Naive thymus-derived CD4-positive, alpha-beta T cell (primary cell): ENCODE measurements at places on chromosomes 5 and 9. TPM values are rescaled to one million over a fixed set of nuclear protein-coding genes. Genes with fewer than 3 reads are reported as not detected.

DNA sequence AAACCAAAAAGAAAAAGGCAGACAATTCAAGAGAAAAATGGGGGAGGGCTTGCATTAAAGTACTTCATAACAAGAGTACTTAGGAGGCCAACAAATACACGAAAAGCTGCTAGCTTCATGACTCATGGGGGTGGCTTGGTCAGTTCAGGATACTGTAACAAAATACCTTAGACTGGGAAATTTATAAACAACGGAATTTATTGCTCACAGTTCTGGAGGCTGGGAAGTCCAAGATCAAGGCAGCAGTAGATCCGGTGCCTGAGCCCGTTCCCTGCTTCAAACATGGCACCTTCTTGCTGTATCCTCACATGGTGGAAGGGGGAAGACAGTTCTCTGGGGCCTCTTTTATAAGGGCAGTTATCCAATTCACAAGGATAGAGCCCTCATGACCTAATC lies 111.4 kb downstream of the C9orf50 start:
- no peak for DNase-seq

GRCh38 chr9:34956648-34957047 lies 1.4 kb upstream of the PHF24 start:
- DNase-seq: no peak

GALT gene
- 117 and 126 TPM in 2 replicates for total RNA-seq

CSF1R gene
- total RNA-seq: 92.4 TPM

DNA sequence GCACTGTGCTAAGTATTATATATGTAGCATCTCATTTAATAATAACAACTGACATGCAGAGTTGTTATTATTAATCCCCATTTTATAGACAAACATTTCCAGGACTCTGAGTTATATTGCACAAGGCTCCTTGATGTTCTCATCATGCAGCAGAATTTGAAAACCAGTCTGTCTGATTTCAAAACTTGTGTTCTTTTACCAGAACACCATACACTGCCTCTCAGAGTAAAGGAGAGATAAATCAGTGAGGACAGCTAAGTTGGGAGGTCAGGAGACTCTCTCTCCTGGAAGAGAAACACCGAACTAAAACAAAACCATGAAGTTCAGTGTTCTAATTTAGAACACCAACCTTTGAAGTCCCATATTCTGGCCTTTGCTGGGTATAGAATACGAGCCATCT lies 92.7 kb upstream of the TNC start:
- no peak for DNase-seq

DNA sequence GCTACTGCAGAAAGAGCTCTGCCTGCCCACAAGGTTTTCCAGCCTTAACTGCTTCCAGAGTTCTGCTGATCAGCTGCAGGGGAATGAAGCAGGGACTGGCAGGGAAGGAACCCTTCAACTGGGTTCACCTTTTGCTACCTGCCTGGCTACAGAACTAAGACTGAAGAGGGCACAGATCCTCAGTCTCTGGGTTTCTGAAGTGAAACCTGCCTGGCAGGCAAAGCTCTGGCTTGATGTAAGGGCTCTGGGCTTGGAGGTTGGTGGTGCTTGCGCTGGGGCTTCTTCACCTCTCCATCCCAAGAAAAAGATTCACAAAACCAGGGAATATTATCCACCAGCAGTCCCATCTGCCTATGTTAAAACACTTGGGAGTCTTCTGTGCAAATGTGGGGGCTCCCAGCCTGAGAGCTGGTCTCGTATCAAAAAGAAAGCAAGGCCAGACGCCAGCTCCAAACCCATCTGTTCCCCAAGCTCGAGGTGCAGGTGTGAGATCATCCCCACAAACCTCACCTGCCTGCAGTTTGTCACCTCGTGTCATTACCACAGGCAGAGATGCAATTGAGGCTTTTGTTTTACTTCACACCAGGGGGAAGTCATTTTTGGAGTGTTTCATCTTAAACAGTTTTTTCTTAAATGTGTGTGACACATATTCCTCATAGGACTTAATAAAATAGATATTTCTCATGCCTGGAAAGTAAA lies 58.3 kb downstream of the BNC2 start:
- no peak for DNase-seq

- no peak for DNase-seq
Measured at GRCh38 chr9:17906841-17907778, 328.2 kb downstream of the SH3GL2 start.

PCDHGA6 gene
- total RNA-seq: 0.30 TPM

DNA sequence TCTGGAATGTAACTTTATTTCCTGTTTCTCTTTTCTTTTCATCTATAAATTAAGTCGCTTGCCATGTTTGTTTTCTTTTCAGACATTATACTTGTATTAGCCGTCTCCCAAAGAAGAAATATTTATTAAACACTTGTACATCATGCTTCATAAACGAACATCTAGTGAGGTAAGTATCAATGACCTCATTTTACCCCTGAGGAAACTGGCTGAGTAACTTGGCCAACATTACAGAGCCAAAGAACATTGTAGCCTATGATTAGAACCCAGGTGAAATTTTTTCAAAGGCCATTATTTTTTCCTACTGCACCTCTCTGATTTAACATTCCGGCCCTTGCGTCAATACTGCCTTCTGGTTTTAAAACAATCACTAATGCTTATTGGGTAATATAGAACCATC lies 4.2 kb downstream of the FREM1 start:
- DNase-seq: no peak

- no peak for DNase-seq
Measured at GRCh38 chr5:127294829-127295228, 4.2 kb downstream of the MEGF10 start.

GRCh38 chr5:54799645-54800044 lies 185.7 kb downstream of the ESM1 start:
- DNase-seq: no peak

GRCh38 chr5:5678909-5679308 lies 256.4 kb downstream of the ICE1 start:
- no peak for DNase-seq

LVRN gene
- not detected for total RNA-seq

GRCh38 chr5:109788596-109788995 lies 98.9 kb downstream of the MAN2A1 start:
- no peak for DNase-seq

ADRA1B gene
- 0.10 TPM in 2 replicates for total RNA-seq

ZNF300 gene
- total RNA-seq: 3.2 TPM

GRCh38 chr5:88140856-88141752 lies 127.5 kb downstream of the TMEM161B start:
- peak; percentile 52 for DNase-seq

DNA sequence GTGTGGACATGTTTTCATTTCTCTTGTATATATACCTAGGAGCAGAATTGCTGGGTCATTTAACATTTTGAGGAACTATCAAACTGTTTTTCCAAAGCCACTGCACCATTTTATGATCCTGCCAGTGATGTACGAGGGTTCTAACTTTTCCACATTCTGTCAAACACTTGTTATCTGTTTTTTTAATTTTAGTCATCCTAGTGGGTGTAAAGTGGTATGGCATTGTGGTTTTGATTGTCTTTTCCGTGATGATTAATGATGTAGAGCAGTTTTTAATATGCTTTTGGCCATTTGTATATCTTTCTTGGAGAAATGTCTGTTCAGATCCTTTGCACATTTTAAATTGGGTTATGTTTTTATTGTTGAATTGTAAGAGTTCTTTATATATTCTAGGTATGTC lies 107.0 kb downstream of the MELK start:
- no peak for DNase-seq

CDH12 gene
- not detected for total RNA-seq

DNA sequence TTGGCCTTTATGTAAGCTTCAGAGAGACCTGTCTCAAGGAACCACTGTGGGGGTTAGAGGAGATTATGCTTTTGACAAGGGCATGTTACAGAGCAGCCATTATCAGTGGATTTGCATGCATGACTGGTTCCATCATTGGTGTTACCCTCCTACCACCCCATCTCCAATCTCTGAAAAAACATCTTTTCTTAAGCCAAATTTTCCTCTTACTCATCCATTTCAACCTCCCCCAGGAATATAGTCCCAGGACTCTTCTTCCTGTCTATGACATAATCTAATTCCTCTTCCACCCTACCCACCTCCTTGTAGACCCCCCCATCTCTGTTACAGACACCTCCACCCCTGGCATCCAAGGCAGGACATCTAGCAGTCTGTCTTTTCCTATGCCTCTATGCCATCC lies 33.1 kb upstream of the ADRB2 start:
- DNase-seq: no peak

GRCh38 chr9:91163444-91163772 lies 198.3 kb downstream of the AUH start:
- no peak for DNase-seq

DNA sequence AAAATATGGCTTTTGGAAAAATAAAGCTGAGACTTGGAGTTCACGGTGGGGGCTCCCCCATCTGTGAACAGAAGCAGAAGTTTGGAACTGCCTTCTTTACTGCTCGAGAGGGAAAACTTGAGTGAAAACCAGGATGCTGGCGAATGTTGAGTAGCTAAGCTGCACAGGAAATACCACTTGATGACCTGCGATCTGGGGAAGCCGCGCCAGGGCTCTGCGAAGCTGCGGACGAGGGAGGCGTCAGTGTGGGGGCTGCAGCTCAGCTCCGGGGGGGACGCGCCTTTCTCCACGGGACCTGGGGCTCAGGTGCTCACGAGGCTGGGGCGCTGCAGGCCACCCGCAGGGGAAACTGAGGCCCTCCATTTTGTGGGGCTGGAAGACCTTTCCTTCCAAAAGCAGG lies 62.3 kb downstream of the TENT4A start:
- no peak for DNase-seq

DNA sequence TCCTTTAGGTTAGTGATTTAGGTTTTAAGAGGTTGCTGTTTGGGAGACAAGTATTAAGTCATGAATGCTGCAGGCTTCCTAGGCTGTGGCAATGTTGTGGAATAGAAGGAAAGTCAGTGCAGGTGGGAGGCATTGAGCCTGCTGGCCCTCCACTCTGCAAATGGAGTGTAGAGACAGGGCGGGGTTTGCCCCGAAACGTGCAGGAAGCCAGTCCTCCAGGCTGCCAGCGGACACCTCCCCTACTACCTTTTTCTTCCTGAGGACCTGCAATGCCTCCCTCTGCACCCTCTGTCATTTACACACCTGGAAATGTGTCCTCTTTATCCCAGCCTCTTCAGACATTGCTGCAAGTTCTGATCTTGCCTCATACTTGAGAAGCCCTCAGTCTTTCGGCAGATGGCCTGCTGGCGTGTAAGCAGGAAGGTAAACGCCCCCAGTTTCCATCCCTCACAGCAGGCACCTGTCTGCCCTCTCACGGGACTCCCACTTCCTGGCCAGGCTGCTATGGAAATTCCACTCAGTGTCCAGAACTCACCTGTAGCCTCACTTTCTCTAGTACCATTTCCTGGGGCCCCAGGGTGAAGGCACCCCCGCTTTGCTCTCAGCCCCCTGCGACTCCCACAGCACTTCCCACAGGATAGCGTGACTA lies 81.6 kb upstream of the BOD1 start:
- no peak for DNase-seq

- no peak for DNase-seq
Measured at GRCh38 chr5:33153372-33153771, 287.4 kb upstream of the TARS1 start.

PCDHA8 gene
- total RNA-seq: not detected

CCNO gene
- 0.20 TPM in 1 of 2 replicates, not detected in the other for total RNA-seq

DNA sequence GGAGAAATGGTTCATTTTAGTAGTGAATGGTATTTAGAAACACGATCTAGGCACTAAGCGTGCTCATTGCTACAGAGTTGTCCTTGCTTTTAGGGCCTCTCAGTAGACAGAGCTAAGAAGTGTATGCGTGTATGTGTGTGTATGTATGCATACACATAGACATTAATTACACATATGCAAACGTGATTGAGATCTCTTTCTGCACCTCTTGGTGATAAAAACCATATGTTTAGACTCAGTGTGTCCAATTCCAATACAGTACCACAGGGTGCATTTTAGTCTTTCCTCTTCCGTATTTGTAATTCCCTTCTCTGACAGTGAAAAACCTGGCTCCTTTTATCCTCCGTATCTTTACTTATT lies 13.1 kb downstream of the TRIO start:
- DNase-seq: no peak

SLC44A1 gene
- 7.7 TPM for total RNA-seq

DNA sequence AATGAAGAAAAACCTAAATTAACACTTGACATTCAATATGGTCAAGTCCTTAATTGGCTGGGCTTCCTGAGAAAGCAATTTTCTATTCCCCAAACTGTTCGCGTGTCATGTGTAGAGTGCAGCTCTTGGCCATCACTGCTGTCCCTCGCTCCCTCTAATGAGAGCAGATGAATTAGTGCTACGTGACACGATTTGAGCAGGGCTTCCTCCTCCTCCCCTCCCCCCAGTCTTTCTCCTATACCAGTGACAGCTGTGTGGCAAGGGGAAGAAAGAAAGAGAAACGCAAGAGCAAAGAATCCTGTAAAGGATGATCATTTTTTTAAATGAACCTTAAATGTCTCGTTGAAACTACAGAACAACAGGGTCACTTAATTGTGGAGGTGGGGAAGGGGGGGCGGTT lies 159.6 kb downstream of the BNC2 start:
- DNase-seq: no peak

GRCh38 chr5:57405984-57406383 lies 76.6 kb downstream of the ACTBL2 start:
- DNase-seq: no peak

DNA sequence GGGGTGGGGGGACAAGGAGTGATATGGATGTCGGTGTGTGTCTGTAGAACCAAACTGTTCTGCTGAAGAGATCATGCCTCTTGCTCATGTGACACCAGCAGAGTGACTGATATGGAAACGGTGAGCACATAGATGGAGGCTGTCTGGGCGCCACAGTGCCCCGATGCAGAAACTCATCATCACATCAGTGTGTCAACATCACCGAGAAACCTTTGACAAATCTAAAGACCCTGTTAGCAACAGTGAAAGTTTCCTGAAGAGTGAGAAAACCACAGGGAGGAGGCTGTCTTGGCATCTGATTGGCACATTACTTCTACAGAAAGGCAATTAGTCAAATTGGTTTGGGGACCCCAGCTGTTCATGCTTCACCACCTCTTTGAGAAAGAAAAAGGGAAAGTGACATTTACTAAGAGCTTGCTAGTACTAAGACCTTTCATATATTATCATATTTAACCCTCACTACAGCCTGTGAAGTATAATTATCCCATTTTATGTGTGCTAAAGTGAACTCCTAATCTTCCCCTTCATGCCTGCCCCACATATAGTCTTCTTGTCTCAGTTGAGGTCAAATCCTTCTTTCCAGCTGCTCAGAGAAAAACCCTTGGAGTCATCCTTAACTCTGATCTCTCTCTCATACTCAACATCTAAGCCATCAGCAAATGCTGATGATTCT lies 25.6 kb downstream of the CSF2 start:
- DNase-seq: no peak

DNA sequence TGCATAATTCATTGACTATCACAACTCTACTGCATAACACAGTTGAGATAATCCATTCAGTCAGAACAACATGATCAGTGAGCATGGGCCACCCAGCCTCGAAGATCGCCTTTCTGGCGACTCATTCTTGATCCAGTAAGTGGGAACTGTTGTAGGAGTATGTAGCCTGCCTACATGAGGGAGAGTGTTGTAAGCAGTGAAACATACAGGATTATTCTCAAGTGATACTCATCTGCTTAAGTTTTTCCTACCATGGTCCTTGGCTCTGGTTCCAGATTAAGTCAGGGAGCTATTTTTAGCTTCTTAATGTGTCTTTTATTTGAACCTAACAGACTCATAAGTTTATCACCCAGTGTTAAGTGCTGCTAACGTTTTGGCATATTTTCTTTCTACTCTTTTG lies 44.0 kb downstream of the TNPO1 start:
- no peak for DNase-seq

GRCh38 chr5:167916706-167917105 lies 374.7 kb upstream of the WWC1 start:
- no peak for DNase-seq
